ENCODE measurements at places on chromosomes 4 and X. TPM values are rescaled to one million over a fixed set of nuclear protein-coding genes. Genes with fewer than 3 reads are reported as not detected.

OPN1MW2 gene
- polyA plus RNA-seq: not detected

SORCS2 gene
- 4.8 TPM for polyA plus RNA-seq

CXCL3 gene
- 1.2 TPM for polyA plus RNA-seq

C4orf36 gene
- 11.0 TPM for polyA plus RNA-seq

MAGIX gene
- 3.2 TPM for polyA plus RNA-seq

HTR2C gene
- 0.48 TPM for polyA plus RNA-seq

AKAP14 gene
- polyA plus RNA-seq: 1.8 TPM

PDLIM3 gene
- polyA plus RNA-seq: 15.7 TPM

SLAIN2 gene
- 71.1 TPM for polyA plus RNA-seq

GRCh38 chrX:136827026-136827425 lies 46.3 kb upstream of the ARHGEF6 start:
- DNase-seq: peak; percentile 74

GRCh38 chr4:27836523-27836922 lies 975.9 kb downstream of the STIM2 start:
- no peak for DNase-seq

- no peak for DNase-seq
These were observed 1386.6 kb downstream of the PCDH7 start for GRCh38 chr4:32106767-32107166.

DNA sequence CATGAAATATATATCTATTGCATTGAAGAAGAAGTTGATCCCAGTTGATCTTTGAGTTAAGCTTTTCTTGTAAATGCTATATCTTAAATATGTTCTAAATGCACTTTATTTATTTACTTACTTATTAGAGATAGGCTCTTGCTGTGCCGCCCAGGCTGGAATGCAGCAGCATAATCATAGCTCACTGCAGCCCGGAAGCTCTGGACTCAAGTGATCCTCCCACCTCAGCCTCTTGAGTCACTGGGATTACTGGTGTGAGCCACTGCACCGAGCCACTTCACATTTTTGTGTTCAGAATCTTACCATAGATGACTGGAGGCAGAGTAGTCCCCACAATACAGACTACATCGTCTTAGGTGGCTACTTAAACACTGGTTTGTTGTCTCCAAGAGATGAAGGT lies 324.3 kb upstream of the SLIT2 start:
- no peak for DNase-seq

DNA sequence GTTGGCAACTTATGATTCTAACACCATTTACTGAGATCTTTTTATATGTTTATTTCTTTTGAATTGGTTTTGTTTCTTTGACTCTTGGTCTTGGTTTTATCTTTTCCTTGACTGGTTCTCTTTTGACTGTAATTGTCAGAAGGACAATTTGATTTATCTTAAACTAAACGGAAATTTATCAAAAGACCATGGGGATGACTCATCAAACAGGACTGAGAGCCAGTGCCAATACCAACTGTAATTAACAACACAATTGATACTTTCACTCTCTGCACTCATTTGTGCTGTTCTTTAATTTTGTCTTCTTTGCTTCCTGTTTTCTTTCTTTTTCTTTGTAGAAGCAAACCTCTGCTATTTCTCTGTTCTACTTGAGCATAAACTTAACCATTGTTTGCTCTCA lies 776.8 kb downstream of the CCSER1 start:
- DNase-seq: no peak

DNA sequence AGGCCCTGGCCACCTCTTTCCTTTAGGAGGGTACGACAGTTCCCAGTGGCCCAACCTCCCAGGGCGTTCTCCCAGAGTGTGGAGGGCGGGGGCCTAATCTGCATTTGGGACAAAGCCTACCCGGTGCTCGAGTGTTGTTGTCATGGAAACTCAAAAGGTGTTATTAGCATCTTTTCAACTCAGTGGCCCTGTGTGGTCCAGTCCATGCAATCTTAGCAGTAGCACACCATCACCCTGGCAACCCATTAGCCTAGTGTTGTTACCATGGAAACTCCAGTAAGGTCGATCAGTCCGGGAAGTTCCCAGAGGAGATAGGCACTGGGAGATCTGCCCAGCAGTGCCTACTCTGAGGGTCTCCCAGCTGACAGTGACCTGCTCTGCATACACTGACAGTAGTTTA lies 20.2 kb downstream of the APLN start:
- DNase-seq: no peak

DNA sequence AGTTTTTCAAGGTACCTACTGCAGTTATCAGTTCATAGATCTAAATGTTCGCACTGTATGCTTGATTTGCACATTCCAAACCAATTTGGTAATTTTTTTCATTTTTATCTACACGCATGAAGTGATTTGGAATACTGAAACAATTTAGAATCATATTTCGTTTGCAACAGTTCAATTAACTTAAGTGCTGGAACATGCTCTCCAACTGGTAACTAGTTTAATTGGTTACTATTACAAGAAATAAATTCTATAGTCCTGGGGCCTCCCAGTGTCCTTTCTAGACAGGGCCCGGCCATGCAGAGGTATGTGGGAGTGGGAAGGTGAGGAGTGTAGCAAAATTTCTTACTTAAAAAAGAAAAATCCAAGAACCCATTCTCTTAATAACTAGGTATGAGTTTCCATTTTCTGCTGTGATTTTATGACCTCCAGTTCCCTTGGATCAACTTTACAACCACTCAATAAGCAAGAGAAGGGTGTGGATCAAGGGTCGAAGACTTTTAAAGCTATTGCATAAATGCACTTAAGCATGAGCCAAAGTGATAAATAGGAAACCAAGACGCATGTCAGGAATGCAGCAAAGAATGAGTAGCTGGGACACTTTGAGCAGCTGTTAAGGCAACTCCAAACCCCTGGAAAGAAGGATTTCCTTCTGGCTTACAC lies 106.9 kb downstream of the PPARGC1A start:
- DNase-seq: no peak

GRCh38 chrX:15497865-15498264 lies 2.7 kb upstream of the BMX start:
- DNase-seq: no peak

DNA sequence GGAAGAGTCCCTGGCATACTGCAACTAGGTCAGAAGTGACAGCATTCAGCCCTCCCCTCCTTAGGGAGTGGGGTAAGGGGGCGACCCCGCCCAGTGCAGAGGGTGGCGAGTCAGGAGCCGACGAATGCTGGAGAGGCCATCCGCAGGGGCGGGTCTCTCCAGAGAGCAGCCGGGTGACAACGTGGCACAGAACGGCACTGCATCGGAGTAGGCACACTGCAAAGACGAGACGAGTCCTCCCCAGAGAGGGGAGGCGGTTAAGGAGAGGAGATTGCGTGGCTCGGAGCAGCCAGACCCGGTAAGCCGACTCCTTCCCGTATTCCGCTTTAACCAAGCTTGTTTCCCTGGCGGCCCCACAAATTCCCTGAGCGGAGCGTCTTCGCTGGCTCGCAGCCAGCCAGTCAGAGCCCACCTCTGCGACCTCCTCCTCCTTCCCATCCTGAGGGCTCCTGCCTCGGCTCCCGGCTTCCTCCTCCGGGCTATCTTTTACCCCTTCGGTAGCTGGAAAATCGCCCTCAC lies 54.9 kb downstream of the LINC00632 start:
- DNase-seq: peak; percentile 35

DNA sequence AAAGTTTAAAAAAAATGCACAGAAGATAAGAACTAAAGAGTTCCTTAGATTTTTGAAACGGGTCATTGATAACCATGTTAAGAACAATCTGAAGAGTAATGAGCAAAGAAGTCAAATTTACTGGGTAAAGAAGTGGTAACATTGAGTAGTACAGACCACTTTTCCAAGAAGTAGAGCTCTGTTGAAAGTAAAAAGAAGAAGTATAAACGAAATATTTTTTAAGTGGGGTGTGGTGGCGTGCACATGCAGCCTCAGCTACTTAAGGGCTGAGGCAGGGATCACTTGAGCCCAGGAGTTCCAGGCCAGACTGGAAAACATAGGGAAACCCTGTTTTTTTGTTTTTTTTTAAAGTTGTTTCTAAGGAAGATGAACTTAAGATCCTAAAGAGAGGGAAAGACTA lies 68.5 kb downstream of the UBA6 start:
- no peak for DNase-seq

GRCh38 chr4:185589067-185589836 lies 53.9 kb upstream of the PDLIM3 start:
- DNase-seq: no peak

- no peak for DNase-seq
These were observed 22.9 kb upstream of the SOWAHD start for GRCh38 chrX:119735467-119735866.

DNA sequence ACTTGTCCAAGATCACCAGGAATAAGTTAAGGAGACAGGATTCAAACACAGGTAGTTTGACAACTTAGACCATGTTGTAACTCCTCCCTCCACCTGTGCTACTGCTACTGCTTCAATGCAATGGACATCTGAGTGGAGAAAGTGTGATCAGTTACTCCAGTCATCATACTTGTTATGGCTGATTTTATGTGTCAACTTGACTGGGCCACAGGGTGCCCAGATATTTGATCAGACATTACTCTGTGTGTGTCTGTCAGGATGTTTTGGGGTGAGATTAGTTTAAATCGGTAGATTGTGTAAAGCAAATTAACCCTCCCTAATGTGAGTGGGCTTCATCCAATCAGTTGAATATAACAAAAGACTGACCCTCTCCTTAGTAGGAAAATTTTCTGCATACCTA lies 34.8 kb upstream of the PDLIM5 start:
- no peak for DNase-seq

- DNase-seq: no peak
These were observed 615.1 kb downstream of the ANKRD50 start for GRCh38 chr4:124097447-124097846.

DNA sequence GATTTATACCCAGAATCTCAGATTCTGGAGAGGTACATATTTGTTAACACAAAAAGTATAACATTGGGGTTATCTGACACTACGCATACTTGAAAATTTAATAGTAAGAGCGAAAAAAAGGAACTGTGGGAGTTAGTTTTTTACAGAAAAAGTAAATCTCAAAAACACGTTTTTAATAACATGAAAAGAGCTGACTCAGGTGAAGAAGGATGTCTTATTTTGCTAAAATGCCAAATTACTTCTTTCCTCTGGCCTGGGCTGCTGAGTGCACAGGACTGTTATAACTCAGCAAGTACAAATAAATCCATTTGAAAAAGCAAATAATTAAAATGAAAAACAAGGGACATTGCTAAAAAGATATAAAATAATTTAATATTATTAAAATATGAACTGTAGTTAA lies 1322.9 kb downstream of the ARAP2 start:
- DNase-seq: no peak

GRCh38 chr4:109589119-109589518 lies 29.1 kb downstream of the MCUB start:
- no peak for DNase-seq

- DNase-seq: no peak
These were observed 28.8 kb upstream of the PCSK1N start for GRCh38 chrX:48864210-48864609.

DNA sequence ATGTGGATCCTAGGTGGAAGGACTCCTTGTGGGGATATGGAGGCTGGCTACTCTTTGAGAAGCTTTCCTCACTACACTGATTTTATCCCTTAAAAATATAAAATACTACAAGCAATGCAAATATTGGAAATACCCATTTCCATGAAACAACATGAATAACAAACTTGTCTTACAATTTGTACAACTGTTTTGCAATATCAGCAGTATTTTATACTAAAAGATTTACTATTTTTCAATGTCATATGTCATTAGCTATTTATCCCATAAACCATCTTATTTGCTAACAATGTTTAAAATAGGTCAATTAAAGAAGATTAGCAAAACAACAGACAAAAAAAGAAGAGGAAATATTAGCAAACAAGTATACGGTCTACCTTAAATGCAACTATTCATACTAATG lies 1674.1 kb downstream of the PCDH7 start:
- DNase-seq: no peak

DNA sequence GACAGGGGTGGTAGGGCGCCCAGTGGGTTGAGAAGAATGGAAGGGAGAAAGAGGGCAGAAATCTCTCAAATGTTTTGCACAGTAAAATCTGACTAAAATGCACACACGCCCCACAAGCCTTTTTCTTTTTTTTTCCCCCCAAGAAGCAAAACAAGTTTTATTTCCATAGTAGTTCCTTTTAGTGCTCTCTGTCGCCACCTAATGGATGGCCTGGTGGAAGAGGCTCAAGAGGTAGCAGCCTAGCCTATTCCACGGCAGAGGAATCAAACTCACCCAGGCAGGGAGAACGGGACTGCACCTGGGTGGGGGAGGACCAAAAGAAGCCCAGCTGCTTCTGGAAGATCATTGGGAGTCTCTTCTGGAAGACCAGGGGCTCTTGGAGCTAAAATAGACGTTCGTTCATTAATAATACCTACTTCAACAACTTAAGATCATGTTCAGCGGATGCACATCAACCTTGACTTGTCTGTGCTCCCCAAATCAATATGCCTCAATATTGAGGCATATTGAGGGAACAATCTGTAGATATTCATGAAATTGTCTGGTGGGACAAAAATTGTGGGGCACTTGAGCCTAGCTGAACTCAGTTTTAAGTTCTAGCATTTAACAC lies 31.6 kb upstream of the IRAK1 start:
- DNase-seq: peak; percentile 38

DNA sequence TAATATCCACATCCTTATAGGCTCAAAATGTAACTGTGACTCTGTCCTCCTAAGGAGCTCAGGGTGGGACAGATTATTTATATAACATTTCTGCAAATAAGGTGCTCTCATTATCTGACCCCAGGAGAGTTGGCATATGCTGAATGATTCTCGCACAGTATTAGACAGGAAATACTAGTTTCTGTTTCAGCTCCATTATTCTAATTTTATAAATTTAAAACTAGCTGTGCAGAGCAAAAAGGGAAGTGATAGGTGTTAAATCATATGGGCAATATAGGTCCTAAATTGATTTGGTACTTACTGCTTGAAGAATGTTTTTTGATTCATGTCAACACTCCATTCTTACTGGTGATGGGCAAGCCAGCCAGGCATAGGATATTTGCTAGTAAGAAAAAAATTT lies 141.5 kb downstream of the GLRA2 start:
- no peak for DNase-seq

DNA sequence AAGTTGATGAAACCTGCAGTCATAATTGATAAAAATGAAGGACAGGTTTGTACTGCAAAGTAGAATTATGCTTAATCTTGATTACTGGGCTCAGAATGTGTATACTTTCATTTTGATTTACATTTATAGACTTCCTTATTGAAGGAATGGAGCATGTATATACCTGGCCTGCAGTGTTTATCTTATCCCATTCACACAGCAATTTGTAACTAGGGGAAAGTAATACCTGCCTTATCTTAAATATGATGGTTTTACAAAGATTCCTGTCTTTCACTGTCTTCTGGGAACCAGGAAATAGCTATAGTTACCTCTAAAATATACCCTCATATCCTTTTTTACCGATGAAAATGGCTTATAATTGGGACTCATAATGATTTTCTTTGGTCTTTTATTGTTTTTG lies 29.7 kb downstream of the ADD1 start:
- DNase-seq: no peak

- no peak for DNase-seq
These were observed 78.8 kb upstream of the BANK1 start for GRCh38 chr4:101711590-101712260.
